Stimulated activated CD8-positive, alpha-beta memory T cell treated with anti-CD3 and anti-CD28 coated beads, Interleukin-7, amount 100 ng/mL, for 1 hour (primary cell): ENCODE measurements at places on chromosomes 3 and 15.

DNA sequence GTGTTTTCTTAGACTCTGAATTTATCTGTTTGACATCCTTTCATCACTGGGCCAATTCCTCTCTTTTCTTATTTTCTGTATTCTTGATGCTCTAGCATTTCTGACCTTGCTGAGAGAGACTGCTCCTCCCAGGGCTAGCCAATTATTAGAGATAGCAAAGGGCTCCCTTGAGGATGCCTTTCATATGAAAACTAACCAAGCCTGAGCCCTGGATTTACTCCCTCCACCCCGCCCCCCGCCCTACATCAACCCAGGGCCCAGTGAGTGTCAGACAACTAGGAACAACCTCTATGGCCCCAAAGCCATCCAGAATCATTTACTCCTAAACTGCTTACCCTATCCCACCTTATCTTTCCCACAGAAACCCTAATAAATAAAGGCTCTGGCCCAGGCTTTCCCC is 69.7 kb upstream of the LARS2 start:
- DNase-seq: no peak

GRCh38 chr15:68380456-68380855 is 51.5 kb downstream of the ITGA11 start:
- DNase-seq: no peak

DNA sequence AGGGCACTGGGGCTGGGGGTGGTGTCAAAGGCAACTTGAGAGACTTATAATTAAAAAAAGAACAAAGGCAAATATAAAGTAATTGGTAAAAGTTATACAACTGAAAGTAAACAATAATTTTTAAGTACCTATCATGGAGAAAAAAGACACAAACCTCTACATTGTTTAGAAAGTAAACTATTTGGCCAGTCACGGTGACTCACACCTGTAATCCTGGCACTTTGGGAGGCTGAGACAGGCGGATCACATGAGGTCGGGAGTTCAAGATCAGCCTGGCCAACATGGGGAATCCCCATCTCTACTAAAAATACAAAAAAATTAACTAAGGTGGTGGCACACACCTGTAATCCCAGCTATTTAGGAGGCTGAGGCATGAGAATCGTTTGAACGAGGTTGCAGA is 25.8 kb downstream of the RPSA start:
- no peak for DNase-seq

DNA sequence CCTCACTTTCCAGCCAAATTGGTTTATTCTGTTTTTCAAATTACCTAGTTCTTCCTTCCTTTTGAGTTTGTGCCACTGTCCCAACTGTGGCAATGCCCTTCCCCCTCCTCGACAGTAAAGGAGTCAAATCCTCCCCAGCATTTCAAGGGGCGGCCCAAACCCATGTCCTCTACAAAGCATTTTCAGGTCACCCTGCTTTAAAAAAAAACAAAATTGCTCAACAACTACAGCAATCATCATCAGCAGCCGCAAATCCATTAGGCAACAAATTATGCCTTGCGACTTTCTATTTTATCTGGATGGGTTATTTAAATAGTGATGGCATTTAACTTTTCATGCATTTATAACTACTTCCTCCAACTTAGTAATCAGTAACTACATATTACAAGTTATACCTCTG is 32.7 kb downstream of the PLD1 start:
- no peak for DNase-seq

DNA sequence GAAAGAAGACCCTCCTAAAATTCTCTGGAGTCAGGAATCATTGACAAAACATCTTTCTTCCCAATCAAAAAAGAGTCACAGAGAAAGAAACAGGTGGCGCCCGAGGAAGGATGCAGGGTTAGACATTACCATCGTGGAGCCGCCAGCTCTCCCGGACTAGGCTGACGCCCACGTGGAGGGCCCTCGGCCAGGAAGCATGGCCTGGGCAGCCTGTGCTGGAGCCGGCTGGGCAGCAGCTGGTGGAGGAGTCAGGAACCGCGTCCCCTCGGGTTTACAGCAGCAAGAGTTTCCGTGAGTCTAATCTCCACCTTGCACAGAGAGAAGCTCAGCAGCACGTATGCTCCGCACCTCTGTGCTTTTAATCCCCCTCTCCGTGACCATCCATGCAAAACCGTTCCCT is 533.7 kb upstream of the ATP11B start:
- DNase-seq: no peak

DNA sequence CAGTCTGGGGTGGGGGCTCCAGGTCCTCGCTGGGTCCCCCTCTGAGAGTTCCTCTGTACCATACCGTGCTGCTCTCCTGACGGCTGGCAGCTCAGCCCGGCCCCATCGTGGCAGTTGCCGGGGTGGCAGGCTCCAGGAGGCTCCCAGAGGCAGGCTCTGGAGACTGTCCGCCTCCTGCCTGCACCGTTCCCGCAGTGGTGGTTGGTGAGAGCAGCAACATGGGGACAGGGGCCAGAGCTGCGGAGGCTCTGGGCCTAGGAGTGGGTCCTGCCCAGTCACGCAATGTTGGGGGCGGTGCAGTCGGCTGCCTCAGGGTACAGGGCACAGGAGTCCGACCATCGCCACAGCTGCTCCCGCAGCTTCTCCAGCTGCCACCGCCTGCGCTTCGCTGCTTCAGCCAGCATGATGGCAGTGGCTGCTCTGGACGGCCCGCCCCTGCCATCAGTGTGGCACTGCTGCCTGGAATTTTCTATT is 492.7 kb downstream of the AGBL1 start:
- no peak for DNase-seq

- no peak for DNase-seq
These were observed 457.5 kb upstream of the ALCAM start for GRCh38 chr3:104909198-104909597.

DNA sequence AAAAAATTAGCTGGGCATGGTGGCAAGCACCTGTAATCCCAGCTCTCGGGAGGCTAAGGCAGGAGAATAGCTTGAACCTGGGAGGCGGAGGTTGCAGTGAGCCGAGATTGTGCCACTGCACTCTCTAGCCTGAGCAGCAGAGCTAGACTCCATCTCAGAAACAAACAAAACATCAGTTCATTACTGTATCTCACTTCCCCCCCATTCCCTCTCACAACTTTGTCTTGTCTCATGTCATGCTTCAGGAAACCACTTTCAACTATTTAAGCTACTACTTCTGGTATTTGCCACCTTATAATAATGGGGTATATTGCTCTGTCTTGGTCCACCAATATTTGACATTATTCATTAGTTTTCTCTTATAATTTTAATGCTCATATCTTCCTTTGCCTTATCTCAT is 26.2 kb downstream of the PIK3CA start:
- no peak for DNase-seq
